ENCODE measurements at places on chromosomes 4 and X. TPM values are rescaled to one million over a fixed set of nuclear protein-coding genes. Genes with fewer than 3 reads are reported as not detected.

AWAT2 gene
- total RNA-seq, result not detected

ZBED1 gene
- total RNA-seq, result 40.1 TPM

SHISA3 gene
- not detected for total RNA-seq

MAP7D2 gene
- 0.28 TPM for total RNA-seq

MGARP gene
- total RNA-seq, result 3.4 TPM

SLC9B1 gene
- total RNA-seq, result 1.3 TPM

SLITRK4 gene
- 2.1 TPM for total RNA-seq

SPANXA2 gene
- not detected for total RNA-seq

DNA sequence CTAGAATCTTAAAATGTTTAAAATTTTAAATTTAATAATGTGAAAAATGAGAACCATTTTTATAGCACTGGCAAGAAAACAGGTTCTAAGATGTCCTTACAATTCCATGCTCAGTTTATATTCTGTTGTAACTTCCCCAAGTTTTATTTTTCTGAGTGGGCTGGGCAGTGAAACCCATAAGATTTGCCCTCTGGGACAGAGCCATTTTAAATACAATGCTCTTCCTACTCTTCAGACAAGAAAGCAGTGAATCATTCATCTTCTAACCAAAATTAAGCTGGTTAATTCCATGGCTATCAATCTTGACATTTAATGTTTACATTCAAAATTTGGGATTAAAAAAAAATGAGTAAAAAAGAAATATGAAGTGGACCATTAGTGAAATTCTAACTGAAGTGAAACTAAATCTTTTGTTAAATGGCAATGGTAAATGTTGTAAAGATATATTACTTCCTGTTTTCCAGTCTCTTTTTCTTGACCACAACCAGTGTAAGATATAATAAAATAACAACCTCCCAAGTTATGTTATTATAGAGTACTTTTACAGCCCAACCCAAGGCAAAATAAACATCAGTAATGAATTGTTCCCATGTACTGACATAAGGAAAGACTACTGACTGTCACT, 37.2 kb upstream of the PTPN13 start:
- no peak for DNase-seq
- peak overlapping the region; percentile 40 for H3K4me3 ChIP-seq
- no peaks in the 10 kb centered on the region for H3K27me3 ChIP-seq
- H3K36me3 ChIP-seq, result no peaks in the 10 kb centered on the region

DNA sequence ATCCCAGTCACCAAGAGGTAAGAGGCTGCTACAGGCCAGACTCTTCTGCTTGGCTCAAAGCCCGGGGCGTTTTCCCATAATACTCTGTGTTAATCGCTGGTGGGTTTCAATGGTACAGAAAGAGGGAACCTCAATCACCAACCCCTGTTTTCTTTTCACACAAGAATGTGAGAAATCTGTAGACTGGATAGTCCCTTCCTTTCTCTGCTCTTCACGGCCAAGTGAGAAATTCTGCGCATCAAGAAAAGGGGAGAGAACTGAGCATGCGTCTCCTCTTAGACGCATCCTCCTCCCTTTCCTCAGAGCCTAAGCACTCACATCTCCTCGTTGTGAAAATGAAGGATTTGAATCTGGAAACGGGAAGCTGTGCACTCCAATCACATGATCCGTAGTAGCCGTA, 64.7 kb downstream of the CLNK start:
- no peaks in the 10 kb centered on the region for H3K27me3 ChIP-seq
- H3K4me3 ChIP-seq, result no peak overlapping the region
- no peaks in the 10 kb centered on the region for H3K36me3 ChIP-seq
- H3K4me1 ChIP-seq, result no peaks in the 10 kb centered on the region
- H3K27ac ChIP-seq, result no peak overlapping the region

DNA sequence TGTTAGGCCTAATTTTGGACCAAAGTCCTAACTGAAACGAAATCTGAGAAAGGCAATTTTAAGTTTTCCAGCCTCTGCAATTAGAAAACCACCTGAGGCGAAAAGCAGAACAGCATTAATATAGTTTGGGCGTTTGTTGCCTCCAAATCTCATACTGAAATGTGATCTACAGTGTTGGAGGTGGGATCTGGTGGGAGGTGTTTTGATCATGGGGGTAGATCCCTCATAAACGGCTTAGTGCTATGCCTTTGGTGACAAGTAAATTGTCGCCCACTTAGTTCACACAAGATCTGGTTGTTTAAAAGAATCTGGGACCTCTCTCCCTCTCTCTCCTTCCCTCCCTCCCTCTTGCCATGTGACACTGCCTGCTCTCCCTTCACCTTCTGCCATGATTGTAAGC, 5.7 kb downstream of the FAM241A start:
- no peak overlapping the region for H3K27ac ChIP-seq
- peaks cover 4% of the 10 kb centered on the region for H3K4me1 ChIP-seq
- H3K4me3 ChIP-seq, result no peak overlapping the region
- peaks cover 30% of the 10 kb centered on the region for H3K27me3 ChIP-seq
- H3K36me3 ChIP-seq, result no peaks in the 10 kb centered on the region
- DNase-seq, result no peak

- H3K27me3 ChIP-seq, result no peaks in the 10 kb centered on the region
- no peaks in the 10 kb centered on the region for H3K36me3 ChIP-seq
- H3K27ac ChIP-seq, result no peak overlapping the region
- DNase-seq, result no peak
Measured at GRCh38 chrX:133868682-133869081, 116.7 kb downstream of the GPC3 start.

- no peaks in the 10 kb centered on the region for H3K27me3 ChIP-seq
- H3K4me3 ChIP-seq, result no peak overlapping the region
- DNase-seq, result no peak
- peaks cover 20% of the 10 kb centered on the region for H3K36me3 ChIP-seq
- peaks cover 7% of the 10 kb centered on the region for H3K4me1 ChIP-seq
- no peak overlapping the region for H3K27ac ChIP-seq
Measured at GRCh38 chr4:139530833-139531427, 25.1 kb downstream of the SETD7 start.

GRCh38 chr4:13876131-13876530, 248.6 kb upstream of the BOD1L1 start:
- no peaks in the 10 kb centered on the region for H3K4me1 ChIP-seq
- no peak overlapping the region for H3K4me3 ChIP-seq
- DNase-seq, result no peak
- no peaks in the 10 kb centered on the region for H3K36me3 ChIP-seq
- no peaks in the 10 kb centered on the region for H3K27me3 ChIP-seq
